ENCODE measurements at places on chromosomes 2 and 18.

DNA sequence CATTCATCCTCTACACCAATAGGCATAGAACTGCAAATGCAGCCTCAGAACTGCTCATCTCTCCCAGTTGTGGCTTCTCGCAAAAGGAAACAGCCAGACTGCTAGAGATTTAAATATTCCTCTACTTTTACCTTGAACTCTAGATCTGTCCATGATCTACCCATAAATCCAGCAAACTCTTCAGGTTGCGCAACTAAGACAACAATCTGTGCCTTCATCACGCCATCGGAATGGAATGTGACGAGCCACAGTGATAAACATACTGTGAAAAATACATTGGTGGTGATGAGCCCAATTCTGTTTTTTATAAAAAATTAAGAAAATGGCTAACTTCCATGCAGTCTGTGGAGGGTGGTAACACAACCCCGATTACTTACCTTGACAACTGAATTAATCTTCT lies 626.7 kb downstream of the LRRTM4 start:
- DNase-seq: no peak

DNA sequence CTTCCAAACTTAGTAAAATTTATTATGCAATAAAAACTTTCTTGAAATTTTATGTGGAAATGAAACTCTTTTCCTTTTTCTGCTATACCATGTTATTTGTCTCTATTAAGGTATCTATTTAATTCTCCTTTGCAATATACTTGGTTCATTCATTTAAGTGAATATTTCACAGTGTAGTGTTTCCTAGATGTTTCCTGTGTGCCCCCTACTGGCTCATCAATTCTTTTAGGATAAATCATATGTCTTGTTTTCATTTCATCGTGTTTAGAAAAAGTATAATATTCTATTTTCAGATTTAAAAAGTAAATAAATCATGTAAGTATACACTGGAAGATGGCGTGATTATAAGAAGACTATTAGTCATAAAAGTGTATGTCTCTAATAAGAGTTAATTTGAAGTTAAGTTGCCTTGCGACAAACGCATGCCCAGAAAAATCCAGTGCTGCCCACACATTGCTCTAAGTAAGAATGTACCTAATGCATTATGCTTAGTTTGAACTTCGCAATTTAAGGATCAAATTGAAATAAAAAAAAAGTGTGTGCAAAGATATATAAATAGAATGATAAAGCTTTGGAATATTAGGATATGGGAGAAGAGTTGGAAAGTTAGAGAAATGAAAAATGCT lies 525.4 kb downstream of the KCNJ3 start:
- no peak for DNase-seq

DNA sequence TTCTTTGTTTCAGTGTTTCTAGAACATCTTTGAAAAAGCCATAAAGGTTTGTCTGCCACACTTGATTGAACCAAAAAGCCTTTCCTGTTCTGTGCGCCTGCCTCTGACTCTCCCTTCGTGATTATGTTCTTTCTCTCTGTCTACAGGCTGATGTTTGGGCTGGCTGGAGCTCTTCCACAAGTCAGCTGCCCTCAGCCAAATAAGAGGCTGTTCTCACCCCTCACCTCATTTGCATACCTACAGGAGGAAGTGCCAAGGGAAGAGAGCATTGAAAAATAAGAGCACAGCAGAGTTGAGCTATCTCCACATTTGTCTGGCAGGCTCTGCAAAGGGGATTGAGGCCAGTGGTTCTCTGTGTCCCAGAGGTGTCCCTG lies 15.8 kb downstream of the INPP5D start:
- DNase-seq: no peak

- no peak for DNase-seq
These were observed 26.5 kb downstream of the MSTN start for GRCh38 chr2:190036071-190036470.

DNA sequence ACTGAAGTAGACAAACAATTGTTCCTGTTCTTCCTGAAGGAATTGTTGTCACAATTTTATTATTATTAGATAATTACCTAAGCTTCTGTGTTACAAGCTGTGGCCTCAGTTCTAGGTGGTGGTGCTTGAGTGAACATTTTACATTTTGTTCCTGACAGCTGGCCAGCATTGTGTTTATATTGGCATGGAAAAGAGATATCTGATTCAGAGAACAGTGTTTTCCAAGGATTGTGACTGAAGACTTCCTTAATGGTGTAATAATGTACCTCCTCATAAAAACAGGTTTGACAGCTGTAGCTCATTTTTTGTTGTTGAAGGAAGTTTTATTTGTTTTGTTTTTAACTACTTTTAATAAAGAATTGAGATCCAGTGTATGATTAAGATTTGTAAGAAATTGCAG lies 95.2 kb downstream of the EPB41L5 start:
- DNase-seq: no peak

- no peak for DNase-seq
These were observed 119.8 kb downstream of the DHRS9 start for GRCh38 chr2:169189132-169189531.

- no peak for DNase-seq
These were observed 4.6 kb downstream of the SIX2 start for GRCh38 chr2:45004562-45005191.

- no peak for DNase-seq
These were observed 212.3 kb downstream of the CYP26B1 start for GRCh38 chr2:71935262-71935848.

GRCh38 chr2:172340394-172340793 lies 87.0 kb upstream of the ITGA6 start:
- DNase-seq: no peak

DNA sequence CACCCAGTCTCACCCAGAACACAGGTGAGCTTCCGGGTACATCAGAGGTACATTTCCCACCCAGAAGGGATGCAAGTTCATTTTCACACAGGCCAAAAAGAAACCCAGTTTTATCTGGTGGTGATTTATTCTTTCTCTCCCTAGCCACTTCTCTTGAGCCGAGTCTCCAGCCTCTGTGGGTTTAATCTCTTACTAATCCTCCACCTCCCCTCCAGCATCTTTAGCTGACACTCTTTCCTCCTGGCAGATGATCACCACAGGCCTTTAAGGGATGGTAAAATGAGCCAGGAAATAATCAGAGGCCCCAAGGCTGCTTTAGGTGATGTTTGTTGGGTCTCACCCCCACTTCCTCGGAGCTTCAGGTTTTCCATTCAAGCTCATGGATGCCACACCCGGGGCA lies 145.7 kb upstream of the DLX2 start:
- DNase-seq: no peak

- no peak for DNase-seq
These were observed 72.9 kb downstream of the TMX3 start for GRCh38 chr18:68642003-68642402.

GRCh38 chr18:2910261-2910660 lies 63.5 kb downstream of the EMILIN2 start:
- no peak for DNase-seq

GRCh38 chr2:176038694-176039093 lies 36.6 kb upstream of the LNPK start:
- no peak for DNase-seq

DNA sequence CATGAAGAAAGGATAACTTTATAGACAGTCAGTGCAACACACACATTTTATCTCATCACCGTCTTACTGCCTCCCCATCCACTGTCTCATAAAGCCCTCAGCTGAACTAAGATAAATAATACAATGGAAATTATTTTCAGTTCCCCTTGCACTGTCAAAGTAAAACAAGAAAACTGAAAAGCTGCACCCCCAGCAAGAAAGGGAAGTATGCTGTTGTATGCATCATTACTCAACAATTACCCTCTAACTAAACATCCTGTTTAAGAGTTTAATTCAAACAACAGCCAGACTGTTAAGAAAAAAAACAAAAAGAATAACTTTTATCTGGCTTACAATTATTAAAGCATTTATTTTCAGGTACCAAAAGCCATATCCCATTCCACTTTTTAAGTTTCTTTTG lies 25.0 kb downstream of the MPPE1 start:
- no peak for DNase-seq

DNA sequence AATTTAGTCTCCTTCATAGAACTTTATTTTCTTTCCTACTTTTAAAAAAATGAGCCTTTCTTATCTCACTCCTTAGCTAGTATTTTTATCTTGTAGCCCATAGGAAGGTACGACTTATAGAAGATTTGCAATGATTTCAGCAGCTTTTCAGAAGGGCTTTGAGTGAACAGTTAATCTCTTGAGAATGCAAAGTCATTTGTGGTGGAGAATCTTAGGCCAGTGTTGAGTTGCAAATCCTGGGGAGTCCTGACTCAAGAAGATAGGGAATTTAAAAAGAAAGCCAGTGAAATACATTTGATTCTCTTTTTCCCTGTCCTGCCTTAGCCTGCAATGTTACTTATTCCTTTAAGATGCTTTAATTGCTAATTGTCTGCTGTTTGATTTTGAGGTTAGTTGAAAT lies 33.6 kb downstream of the LYPD6 start:
- DNase-seq: no peak

DNA sequence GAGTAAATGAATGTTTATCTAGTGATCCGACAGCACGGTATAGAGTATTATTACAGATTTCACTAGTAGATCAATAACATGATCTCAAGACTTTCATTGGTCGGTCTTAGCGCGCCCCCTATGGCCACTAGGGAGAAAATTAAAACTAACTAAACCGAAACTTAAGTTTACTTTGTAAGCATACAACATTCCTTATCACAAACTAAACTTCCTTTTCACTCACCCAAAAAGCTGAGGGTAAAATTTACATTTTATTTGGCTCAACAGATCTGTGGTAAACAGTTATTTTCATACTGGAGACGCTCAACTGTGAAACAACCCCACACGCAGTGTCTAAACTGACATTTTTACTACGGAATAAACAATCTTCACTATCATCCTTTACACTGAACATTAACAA lies 215.6 kb upstream of the MAP2 start:
- no peak for DNase-seq

GRCh38 chr2:217513258-217513657 lies 489.5 kb downstream of the TNS1 start:
- no peak for DNase-seq

GRCh38 chr2:106174056-106174455 lies 20.0 kb downstream of the UXS1 start:
- DNase-seq: no peak

DNA sequence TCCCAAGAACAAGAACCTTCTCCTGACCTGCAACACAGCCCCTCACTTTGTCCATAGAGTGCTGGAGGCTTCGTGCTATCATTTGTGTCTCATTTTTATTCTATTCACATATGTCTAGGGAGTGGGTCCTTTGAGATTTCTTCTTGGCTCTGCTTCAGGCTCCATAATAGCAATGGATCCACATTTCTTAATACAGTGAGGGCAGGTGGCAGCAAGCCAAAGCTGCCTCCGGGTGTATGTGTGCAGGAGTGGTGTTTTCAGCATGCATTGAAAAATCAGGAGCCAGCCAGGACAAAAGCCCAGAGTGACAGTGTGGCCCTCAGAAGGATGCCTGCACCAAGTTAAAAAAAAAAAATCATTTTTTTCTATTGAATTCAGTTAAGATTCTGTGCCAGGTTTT lies 115.1 kb upstream of the PELI1 start:
- DNase-seq: no peak

- DNase-seq: no peak
These were observed 401.2 kb downstream of the PTH2R start for GRCh38 chr2:208807756-208808155.

- no peak for DNase-seq
These were observed 95.4 kb downstream of the CDK15 start for GRCh38 chr2:201901786-201902185.

GRCh38 chr18:13511961-13512577 lies 214.3 kb downstream of the FAM210A start:
- DNase-seq: no peak

DNA sequence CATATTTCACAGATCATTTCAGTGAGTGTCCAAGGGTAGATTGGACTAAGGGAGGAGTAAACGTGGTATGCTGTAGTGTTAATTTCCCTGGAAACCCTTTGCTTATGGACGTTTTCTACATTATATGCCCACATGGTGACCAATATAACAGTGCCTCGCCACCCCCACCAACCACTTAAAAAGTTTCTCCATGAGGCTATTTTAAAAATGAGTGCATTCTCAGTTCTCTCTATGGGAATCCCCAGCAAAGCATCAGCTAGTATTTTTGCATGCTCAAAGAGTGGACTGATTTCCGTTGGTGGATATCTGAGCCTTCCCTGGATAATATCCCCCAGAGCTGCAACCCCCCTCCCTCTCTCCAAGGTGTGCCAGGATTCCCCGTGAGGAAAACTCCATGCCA lies 73.2 kb downstream of the TGFA start:
- no peak for DNase-seq

- no peak for DNase-seq
These were observed 101.2 kb upstream of the SLC38A11 start for GRCh38 chr2:165056564-165056963.

- DNase-seq: no peak
These were observed 15.4 kb upstream of the TET3 start for GRCh38 chr2:73969356-73969755.

- no peak for DNase-seq
These were observed 17.2 kb upstream of the ASB1 start for GRCh38 chr2:238409341-238410199.

DNA sequence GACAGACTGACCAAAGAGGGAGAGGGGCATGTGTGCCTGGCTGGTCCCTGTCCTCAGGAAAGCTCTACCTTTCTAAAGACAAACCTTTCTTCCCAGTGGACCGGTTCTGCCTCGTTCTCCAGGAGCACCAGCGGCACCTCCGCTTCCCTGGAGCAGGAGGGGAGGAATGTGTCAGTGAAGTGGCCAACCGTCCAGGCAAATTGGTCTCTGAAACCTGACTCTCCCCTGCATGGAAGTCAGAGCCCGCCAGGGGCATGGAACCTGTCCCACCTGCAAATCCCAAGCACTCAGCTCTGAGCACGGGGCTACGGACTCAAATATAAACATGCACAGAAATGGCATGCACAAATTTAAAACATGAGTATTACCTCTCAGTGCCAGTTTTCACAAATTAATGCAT lies 62.9 kb downstream of the COL6A3 start:
- DNase-seq: no peak

- no peak for DNase-seq
These were observed 13.5 kb downstream of the NDUFV2 start for GRCh38 chr18:9115984-9116383.

GRCh38 chr2:31992025-31992579 lies 18.7 kb downstream of the MEMO1 start:
- no peak for DNase-seq

GRCh38 chr2:234398531-234398930 lies 98.3 kb downstream of the ARL4C start:
- DNase-seq: no peak

GRCh38 chr2:105732101-105732500 lies 12.6 kb upstream of the NCK2 start:
- no peak for DNase-seq

DNA sequence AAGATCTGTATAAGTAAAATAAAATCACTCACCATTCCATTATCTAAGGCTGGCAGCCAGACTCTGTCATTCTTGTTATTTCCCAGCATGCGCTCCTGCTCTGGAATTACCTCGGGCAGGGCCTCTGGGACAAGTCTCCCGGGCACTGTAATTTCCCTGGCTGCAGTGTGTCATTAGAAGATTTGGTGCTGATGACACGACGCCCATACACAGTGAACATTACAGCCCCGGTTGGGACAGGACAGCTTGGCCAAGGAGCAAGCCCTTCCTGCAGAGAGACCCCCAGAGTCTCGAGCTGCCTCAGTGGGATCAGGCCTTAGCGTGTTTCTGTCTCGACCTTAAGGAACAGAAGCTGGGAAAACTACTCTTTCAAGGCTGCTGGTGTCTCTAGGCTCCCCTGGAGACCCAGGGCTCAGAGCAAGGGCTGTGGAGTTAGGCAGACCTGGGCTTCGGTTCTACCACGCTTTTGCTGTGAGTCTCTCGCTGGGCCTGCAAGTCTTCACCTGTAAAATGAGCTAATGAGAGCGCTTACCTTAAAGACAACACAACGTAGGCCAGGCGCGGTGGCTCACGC lies 39.7 kb downstream of the SMAD7 start:
- DNase-seq: no peak

GRCh38 chr2:3602553-3603339 lies 7.8 kb downstream of the COLEC11 start:
- DNase-seq: no peak

Data from stimulated activated CD8-positive, alpha-beta memory T cell treated with anti-CD3 and anti-CD28 coated beads, Interleukin-7, amount 100 ng/mL, for 1 hour (primary cell).